AG10803 (cell line): ENCODE measurements at places on chromosomes 13 and 19.

GRCh38 chr13:33577007-33577406, 240.9 kb upstream of the RFC3 start:
- no peak for DNase-seq

DNA sequence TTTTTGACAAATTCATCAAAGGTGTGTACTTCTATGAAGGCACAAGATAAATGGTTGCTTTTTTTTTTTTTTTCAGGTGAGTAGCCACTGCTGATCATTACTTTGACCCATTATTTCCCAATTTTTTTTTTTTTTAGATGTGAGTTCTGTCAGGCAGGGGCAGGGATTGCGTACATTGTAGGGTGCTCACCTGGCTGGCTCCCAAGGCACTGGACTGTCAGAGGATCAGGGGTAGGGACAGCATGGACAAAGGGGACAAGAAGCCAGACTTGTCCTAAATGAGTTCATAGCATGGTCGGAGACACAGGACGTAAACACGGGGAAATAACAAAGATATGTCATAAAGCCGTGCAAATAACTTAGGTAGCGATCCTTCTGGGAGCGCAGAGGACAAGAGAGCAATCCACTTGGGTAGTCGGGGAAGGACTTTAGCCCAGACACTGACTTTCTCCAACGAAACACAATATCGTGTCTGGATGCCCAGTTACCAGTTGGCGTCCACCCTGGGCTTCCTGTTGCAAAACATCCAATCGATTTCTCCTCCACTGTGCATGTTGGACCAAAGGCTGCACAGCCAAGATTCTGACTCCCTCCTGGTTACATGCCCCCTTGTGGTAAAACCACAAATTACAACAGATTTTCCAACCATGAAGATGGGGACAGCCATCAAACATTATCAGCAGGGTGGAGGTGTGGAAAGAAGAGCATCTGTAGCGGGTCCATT, 27.5 kb upstream of the KATNAL1 start:
- no peak for DNase-seq

DNA sequence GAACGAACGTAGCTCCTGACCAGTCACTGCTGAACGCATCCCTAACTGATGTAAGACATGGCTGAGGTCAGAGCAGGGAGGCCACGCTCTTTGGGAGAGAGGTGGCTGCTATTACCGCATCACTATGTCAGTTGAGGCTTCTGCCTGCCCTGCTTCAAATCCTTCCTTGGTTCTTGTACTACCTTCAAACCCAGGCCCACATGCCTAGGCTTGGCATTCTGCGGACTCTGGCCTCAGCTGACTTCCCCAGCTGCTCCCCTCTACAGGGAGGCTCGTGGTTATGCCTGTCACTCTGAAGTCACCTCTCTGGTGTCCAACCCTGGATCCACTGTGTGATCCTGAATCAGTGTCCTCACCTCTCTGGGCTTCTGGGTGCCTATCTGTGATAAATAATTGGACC, 14.8 kb upstream of the MEIS3 start:
- no peak for DNase-seq

DNA sequence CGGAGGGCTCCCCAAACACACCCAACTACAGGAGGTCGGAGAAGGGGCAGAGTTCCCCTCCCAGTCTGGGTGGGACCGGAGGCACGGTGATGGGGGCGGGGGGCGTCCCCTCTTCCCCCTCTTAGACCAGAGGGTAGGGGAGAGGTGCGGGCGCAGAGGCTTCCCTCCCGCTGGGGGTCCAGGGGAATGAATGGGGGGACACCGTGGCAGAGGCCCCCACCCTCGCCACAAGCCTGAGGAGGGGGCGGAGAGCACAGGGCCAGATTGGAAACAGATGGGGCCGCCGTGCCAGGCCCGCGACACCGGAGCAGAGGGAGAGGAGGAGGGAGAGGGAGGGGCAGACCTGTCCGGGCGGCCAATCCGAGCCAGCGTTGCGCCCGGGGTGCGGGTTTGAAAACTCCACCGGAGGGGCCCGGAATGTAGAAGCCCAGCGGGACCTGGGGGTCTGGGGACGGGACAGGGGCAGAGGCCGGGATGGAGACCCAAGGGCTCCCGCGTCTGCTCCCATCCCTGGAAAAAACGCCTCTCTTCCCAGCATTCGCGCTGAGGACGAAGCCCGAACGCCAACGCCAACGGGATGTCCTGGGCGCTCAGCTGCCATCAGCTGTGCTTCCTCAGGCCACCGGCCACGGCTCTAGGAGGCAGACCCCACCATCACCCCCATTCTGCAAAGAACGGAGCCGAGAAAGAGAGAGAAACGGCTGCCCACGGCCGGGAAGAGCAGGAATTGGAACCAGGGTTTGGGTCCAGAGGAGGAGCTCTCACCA, 46.8 kb downstream of the PTPRS start:
- DNase-seq, result peak; percentile 56
